D721Med (cell line): ENCODE measurements at places on chromosomes 2 and 18.

DNA sequence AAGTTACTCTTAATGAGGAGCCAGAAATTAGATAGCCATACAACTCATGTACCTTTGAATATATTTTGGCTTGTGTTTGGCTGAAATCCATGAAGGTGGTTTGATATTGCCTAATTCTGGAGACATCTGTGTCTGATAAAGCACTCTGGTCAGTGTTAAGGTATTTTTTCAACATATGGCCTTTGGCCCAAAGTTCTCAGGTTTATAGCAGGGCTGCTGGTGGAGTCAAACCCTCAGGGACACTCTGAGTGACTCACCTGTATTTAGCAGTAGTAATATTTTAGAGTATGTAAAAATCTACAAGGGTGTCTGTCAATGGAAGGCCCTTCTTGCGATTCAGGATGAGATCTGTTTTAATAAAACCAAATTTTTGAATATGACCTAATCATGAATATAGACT is 666.5 kb downstream of the SLC4A3 start:
- DNase-seq = no peak

- no peak for DNase-seq
Measured at GRCh38 chr2:7075834-7076233, 158.6 kb downstream of the RNF144A start.

GRCh38 chr18:46069524-46069923 is 2.5 kb downstream of the PSTPIP2 start:
- DNase-seq = no peak

DNA sequence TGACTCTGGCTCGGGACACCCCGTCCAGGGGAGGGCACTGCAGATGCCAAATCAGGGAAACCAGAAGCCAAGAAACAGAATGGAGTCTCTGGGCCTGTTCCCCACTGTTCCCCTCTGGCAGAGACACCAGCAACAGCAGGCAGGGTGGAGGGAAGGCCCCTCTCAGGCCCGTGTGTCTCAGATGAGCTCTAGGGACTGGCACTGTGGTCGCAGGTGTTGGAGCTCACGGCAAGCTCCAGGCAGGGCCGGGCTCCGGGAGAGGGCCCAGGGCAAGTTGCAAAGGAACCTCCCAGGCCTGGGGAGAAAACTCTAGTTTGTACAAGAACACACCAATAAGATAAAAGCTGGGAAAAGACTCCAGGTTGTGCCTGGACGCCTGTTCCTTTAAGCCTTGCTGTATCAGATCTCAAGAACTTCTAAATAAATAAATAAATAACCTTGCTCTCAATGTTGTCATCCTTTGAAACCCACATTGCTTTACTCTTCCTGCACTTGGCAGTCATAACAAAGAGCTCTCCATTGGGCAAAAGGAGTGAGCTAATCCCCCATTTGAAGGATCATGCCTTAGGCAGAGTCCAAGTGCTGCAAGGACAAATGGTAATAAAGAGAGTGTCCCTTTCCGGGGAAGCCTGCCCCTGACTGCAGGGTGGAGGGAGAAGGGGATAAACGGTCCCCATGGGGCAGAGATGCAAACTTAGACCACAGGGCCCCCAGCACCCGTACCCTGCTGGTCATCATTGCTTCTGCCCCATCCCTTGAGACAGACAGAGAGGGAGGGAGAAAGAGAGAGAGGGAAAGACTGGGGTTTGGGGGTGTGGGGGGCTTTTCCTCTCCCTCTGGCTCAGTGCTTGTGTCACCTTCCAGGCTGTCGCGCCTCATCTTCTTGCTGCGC is 33.3 kb downstream of the CNGA3 start:
- DNase-seq = no peak

- no peak for DNase-seq
Measured at GRCh38 chr2:217801711-217802110, 201.1 kb downstream of the TNS1 start.

GRCh38 chr2:68309426-68309825 is 10.3 kb downstream of the CNRIP1 start:
- no peak for DNase-seq

DNA sequence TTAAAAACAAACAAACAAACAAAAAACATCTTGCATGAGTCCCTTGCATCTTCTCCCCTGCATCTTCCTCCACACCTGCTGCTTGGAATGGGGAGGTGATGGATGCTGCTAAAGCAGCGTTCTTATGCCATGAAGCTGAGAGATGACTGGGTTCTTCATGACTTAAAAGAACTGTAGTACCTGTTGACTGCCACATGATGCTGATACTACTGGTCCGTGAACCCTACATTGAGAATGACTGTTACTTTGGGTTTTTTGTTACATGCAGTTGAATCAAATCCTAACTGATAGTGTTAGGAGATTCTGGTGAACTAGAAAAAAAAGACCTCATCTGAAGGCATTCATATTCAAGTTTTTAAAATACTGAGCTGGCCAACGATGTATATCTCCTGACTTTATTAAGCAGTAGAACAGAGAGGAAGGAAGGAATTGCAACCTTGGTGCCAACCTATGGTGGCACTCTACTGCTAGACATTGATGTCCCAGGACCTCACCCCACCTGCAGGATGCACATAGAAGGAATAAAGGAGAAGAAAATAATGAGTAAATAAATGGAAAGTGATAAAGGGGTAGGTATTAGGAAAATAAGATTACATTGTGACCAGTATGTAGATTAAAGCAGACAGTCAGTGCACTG is 63.2 kb upstream of the SPAG16 start:
- no peak for DNase-seq
